ENCODE measurements at places on chromosomes 16 and 17.

DNA sequence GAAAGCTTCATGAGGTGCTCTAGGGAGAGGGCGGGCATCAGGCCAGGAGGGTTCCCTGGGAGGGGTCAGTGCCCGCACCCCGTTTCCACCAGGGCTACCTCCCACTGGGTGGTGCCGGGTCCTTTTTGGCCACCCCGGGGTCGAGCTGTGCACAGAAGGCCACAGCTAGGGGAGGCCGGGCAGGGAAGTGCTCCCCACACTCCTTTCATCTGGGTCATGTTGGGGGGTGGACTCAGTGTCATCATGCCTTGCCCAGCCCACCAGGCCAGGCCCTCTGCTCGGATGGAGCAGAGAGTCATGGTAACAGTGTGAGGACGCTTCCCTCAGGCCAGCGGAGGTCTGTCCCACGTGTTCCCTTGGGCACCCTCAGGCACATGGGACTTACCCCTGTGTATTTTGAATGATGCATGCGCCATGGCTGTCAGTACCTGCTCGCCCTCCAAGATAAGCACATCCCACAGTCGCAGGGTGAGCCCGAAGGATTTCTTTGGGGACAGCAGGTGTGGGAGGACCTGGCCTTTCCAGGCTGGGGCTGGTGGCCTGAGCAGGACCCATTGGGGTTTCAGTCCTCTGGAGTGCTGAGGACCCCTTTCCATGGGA, 46.4 kb downstream of the TNFRSF13B start:
- DNase-seq: no peak

- no peak for DNase-seq
Observed at GRCh38 chr16:28204204-28204603, 7.6 kb downstream of the XPO6 start.

DNA sequence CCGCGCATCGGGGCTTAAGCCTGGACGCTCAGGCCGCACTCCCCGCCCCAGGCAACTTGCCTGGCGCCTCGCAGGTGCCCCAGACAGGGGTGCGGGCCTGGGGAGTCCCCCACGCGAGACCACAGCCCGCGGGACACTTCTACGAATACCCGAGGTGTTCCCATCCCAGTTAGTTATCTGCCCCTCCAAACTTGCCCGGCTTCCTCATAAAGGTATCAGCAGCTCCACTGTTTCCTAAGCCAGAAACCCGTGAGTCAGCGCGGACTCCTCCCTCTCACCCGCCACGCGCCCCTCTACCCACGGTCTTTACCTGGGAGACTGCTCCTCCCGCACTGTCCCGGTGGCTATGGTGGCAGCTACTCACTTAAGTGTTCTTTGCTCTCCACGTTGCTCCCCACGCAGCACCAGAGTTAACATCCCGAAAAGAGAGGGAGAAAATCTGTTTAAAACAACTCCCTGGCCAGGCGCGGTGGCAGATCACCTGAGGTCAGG, 1.0 kb upstream of the CREBBP start:
- no peak for DNase-seq

GRCh38 chr17:65774787-65775186, 213.3 kb upstream of the AXIN2 start:
- no peak for DNase-seq

DNA sequence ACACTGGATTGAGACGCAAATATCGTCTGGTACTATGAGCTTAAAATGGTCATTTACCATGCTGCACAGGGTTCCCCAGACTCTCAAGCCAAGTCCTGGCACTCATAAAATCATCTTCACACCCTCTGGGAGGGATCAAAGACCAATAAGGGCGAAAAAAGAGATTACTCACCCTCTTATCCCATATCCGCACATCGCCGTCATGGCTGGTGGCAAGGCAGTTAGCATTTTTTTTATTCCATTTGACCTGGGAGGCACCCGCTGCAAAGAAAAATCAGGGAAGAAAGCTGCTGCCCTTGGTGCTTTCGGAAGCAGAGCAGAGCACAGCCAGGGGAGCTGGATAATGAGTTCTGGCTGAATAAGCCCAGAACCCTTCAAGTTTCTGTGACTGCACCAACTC, 42.4 kb downstream of the WDR59 start:
- DNase-seq: no peak

DNA sequence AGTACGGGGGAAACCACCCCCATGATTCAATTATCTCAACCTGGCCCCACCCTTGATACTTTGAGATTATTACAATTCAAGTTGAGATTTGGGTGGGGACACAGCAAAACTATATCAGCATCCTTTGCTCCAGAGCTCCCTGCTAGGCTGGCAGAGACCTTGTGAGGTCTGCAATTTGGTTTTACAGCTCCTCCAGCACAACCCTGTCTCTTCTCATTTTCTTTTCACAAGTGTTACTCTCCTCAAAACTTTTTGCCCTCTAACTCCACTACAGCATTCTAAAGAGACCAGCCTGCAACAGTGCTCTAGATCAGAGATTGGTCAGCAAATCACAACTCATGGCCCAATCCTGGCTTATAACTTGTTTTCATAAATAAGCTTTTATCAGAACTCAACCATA, 114.0 kb downstream of the USP31 start:
- no peak for DNase-seq

- DNase-seq: no peak
Observed at GRCh38 chr16:54049591-54050458, 236.8 kb downstream of the IRX3 start.

GRCh38 chr17:60630352-60630751, 30.4 kb downstream of the PPM1D start:
- DNase-seq: no peak

DNA sequence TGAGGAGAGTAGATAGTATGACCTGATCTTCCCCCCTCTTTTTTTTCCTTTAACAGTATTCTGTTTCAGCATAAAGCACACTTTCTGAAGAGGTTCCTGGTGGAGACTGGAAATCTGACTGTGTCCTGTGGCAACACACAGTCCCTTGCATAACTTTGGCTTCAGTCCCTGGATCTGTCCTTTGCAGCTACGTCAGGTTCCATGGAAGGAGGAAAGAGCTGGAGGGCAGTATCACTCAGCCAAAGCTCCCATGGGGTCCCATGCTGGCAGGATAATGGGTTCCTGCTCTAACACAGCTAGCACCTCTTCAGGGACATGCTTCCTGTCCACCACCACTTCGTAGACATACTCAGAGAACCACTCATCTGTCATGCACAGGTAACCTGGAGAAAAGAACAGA, 13.3 kb upstream of the SLC6A4 start:
- no peak for DNase-seq

- no peak for DNase-seq
Observed at GRCh38 chr17:38925263-38925995, at the start of gene LASP1NB. LASP1NB (plus strand) TSS chr17:38925614.

DNA sequence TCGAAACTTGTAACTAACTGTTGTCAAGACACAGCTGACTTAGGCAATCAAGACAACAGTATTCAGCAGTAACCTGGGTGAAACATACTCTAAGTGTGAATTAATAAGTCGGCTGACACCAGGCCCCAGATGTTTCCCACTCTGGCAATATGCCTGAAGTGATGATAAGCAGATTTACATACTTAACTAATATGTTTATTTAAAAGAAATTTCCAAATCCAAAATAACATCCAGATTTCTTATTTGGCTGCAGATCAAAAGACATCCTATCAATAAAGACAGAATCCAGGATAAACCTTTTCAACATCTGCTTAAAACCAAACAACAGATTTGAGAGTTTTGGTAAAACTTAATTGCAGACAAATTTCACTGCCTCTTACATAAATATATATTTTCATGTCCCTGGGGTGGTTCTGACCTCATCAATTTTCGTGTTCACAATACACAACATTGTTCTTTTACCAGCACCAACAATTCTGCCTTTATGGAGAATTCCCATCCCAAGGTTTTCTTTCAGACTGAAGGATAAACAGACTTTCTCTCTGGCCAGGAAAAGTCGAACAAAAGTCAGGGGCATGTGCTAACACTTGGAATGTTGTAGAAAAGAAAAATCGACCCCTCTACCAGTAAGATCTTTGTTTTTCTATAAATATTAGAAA, 45.1 kb upstream of the TOX3 start:
- DNase-seq: no peak

DNA sequence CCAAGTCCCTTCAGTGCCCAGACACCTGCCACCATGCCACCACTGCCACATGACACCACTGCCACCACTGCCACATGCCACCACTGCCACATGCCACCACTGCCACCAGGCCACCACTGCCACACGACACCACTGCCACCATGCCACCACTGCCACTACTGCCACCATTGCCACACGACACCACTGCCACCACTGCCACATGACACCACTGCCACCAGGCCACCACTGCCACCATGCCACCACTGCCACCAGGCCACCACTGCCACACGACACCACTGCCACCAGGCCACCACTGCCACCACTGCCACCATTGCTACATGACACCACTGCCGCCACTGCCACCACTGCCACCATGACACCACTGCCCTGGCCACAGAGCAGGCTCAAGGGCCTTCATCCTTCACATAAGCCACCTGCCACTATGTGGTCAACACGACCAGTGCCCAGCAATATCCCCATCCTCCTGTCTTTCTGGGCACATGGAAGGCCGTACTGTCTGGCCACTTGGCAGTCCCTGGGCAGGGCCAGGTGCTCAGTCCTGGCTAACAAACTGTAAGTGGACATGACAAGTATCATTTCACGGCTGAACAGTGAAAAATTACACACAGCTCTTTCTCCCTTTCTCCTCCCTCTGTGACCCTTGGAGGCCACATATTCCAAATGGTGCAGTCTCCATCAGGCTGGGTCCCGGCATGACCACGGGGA, 33.1 kb downstream of the ABR start:
- DNase-seq: no peak

- no peak for DNase-seq
Observed at GRCh38 chr17:39618246-39618913, 8.4 kb upstream of the PPP1R1B start.

- no peak for DNase-seq
Observed at GRCh38 chr17:49360796-49361128, 1.3 kb downstream of the ZNF652 start.

GRCh38 chr16:8670014-8670560, 4.3 kb upstream of the ABAT start:
- DNase-seq: no peak

DNA sequence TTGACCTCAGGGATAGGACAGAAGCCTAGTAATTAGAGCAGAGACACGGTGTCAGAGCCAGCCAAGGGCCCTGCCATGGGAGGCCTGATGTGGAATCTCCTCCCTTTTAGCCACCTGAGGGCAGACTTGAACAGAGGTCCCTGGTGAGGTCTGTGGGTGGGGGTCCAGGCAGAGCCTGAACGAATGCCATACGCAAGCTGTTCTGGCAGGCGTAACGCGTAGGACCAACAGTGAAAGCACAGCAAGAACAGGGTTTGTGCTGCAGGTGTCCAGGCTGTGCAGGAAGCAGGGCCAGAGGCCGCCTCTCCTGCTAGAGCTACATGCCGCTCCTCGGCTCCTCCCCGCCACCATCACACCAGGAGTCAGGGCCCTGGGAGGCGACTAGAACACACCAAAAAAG, 81.9 kb upstream of the TBX2 start:
- DNase-seq: no peak

GRCh38 chr16:69169051-69169450, 17.9 kb upstream of the SNTB2 start:
- no peak for DNase-seq
